ENCODE measurements at places on chromosomes 1 and 21. TPM values are rescaled to one million over a fixed set of nuclear protein-coding genes. Genes with fewer than 3 reads are reported as not detected.

- DNase-seq: no peak
These were observed 37.5 kb downstream of the DPH5 start for GRCh38 chr1:100988121-100988520.

- no peak for DNase-seq
These were observed 99.4 kb downstream of the FASLG start for GRCh38 chr1:172758259-172758658.

DNA sequence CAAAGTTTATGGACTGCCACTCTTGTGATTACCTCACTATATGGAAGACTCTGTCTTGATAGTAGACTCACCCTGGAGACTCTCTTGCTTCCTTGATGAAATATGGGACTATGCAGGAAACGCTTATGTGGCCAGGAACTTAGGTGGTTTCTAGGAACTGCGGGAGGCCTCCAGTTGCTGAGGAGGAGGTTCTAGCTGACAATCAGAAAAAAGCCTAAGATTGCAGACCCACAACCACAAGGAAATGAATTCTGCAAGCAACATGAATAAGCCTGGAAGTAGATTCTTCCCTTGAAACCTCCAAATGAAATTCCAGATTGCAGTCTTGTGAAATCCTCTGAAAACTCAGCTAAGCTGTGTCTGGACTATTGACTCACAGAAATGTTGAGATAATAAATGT, 88.9 kb upstream of the COL11A1 start:
- DNase-seq: no peak

DNA sequence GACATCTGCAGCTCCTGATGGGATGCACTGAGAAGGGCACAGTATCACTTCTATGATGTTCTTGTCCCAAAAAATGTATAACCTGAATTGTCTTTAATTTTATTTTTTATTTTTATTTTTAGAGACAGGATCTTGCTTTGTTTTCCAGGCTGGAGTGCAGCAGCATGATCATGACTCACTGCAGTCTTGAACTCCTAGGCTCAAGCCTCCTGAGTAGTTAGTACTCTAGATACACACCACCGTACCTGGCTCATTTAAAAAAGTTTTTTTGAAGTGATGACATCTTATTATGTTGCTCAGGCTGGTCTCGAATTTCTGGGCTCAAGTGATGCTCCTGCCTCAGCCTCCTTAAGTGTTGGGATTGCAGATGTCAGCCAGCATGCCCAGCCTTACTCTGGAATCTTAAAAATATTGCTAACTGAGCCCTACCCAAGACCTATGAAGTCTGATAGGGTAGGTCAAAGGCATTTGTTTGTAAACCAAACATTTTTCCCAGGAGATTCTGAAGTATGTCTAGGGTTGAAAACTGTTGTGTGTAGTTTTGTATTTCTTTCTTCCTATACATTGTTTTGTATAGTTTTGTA, 68.9 kb downstream of the ATF6 start:
- DNase-seq: no peak

GRCh38 chr1:98330224-98330623, 331.3 kb upstream of the SNX7 start:
- DNase-seq: no peak

DNA sequence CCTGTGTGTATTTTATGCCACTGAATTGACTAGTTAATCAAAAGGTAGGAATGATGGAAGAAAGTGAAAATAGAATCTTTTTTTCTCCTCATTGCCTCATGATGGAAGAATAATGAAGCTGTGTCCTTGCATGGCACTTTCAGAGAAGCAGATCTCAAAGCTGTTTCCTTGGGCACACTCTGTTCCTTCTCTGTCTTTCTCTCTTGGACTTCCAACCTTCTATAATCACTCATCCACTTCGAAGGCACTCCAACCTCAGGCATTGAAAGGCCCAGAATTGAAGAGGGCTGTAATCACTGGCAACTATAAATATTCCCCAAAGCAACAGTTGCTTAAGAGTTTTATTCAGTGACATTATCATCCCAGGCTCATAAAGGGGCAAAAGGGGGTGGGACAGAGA, 31.1 kb upstream of the DNASE2B start:
- no peak for DNase-seq

DNA sequence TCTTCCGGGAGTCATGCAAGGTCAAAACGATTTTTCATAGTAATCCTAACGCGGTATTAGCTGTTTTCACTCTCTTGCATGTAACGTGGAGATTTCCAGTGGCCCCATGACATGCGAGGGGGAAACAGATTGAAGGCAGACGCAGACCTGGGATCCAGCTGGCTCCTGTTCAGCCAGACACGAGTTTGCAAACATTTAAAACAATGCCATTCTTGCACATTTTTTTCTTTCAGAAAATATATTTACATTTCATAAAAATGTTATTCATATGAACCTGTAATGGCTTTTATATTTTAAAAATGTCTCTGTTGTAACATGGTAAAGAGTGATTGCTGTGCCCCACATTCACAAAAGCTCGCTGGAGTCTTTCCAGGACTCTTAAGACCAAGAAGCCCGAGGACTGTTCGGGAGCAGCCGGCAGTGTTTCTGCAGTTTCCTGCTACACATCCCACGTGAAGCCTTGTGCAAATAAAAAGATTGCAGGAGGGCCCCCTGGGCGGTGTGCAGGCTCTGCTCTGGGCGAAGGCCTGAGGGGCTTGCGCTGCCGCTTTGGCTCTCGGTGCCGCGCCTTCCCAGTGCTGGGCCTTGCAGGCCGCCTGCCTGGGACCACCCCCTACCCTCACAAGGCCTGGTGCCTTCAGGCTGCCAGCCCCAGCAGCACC, 184.9 kb downstream of the DYRK1A start:
- no peak for DNase-seq

DNA sequence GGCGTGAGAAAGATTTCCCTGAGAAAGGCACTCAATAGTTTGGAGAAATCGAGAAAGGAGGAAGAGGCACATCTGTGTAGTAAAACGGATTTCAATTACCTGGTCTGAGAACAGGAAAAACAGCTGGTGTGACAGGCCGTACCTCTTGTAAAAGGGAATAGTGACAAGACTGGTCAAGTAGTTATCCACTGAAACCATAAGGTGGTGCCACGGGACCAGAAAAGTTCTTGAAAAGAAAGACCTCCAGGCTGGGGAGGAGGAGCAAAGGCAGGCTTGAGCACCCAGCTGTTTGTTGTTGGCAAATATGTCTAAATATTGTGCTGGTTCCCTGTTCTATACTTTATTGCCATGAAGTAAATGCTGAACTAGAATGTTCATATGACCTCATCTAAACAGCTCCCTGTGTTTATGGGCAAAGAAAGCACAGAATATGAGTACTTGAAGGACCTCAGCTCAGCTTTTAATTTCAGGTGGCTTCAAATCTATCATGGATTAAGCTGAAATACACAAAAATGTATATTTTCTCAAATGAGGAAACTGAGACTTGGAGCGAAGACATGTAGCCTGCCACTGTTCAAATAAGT, 4.0 kb downstream of the HAO2 start:
- DNase-seq: no peak

GRCh38 chr1:209341146-209341545, 242.4 kb upstream of the CAMK1G start:
- no peak for DNase-seq

DNA sequence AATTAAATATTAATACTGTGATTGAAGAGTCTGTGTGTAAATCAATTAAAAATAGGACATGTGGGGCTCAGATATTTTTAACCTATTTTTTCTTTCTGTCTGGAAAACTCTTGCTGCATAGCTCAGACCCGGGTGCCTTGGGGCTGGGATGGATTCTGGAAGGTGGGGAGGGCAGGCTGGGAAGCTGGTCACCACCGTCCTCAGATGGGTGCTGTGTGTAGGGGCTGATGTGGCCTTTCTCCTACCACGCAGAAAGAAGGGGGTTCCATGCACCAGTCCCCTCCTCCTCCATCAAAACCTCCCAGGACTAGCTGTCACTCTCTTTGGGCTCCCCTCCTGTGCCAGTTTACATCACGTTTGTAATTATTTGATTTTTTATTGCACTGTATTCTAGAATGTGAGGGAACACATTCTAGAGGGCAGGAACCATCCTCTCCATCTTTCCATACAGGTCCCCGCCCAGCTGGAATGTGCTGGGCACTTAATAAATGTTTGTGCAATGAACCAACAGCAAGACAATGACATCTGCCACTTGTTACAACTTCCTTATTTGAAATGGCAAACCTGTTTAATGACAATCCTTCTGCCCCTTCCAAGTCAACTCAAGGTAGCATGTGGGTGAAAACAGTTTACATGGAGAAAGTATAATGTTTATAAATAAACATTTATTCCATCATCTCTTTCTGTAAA, 104.3 kb downstream of the EDEM3 start:
- no peak for DNase-seq

DNA sequence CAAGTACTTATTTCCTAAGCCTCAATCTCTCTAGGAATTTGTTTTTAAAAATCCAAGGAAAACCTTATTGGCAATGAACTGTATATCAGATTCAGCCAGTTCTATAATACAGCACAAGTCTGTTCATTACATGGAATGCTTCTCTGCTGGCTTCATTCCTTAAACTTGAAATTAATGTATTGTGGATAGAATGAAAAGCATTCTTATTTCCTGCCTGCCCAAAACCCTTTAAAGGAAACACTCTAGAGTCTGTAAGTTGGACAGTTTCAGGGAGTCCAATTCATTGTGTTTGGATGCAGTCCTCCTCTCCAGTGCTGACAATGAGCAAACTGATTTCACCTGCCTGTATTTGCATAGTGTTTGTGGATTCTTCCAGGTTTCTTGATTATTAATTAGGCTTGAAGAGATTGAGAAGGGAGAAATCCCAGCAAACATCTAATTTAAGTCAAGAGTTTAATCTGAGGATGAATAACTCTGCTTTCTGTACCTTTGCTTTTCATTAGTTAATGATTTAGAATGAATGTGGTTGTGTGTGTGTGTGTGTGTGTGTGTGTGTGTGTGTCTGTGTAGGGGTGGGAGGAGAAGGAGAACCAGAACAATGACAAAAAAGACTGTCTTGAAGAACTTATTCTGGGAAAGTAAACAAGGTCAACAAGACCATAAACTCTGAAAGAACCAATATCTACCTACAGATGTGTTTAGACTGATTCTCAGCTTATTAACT, 61.2 kb downstream of the CACHD1 start:
- no peak for DNase-seq

- no peak for DNase-seq
These were observed 130.1 kb downstream of the ADAMTS1 start for GRCh38 chr21:26715116-26715515.

DNA sequence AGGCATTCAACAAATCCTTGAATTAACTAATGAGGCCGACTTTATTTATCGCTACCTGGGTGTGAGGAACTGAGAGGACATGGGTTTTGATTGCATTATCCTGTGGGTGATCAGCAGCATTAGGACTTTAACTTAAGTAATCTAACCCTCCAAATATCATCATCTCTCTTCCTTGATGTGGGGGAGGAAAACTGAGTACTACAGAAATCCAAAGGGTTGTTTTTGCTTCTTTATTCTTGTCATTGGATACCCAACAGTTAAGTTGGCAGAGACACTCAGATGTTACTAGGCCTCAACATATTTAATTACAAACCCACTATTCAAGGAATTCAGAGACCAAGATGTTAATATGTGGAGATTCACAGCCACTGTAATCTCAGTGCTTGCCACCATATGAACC, 97.4 kb upstream of the ST6GALNAC5 start:
- no peak for DNase-seq

DNA sequence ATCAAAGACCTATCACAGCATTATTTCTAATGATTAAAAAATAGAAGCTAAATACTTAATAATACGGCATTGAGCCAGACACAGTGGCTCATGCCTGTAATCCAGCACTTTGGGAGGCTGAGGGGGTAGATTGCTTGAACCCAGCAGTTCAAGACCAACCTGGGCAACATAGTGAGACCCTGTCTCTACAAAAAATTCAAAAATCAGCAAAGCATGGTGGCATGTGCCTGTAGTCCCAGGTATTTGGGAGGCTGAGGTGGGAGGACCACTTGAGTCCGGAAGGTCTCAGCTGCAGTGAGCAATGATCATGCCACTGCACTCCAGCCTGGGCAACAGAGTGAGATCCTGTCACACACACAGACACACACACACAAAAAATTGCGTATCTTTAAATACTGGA, 10.7 kb downstream of the TAF13 start:
- DNase-seq: no peak

DNA sequence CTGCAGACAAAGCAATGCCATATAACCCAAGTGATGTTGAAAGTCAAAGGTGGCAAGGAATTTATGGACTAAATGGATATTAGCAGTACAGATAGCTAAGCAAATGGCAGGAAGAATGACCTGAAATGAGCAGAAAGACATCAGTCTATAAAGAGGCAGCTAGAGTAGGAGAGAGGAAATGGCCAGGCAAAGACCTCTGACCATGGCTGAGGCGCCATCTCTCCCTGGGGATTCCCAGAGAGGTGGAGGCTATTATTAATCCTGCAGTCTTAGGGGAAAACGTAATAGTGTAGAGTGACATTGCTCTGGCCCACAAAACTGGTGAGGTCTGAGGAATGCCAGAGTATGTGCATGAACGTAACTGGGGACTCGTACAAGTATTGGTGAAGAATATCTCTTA, 563.6 kb upstream of the PRMT6 start:
- DNase-seq: no peak

- DNase-seq: no peak
These were observed 65.9 kb upstream of the LBR start for GRCh38 chr1:225493591-225494246.

GRCh38 chr1:32464191-32464715, 619 bp upstream of the ZBTB8B start:
- DNase-seq: no peak

DNA sequence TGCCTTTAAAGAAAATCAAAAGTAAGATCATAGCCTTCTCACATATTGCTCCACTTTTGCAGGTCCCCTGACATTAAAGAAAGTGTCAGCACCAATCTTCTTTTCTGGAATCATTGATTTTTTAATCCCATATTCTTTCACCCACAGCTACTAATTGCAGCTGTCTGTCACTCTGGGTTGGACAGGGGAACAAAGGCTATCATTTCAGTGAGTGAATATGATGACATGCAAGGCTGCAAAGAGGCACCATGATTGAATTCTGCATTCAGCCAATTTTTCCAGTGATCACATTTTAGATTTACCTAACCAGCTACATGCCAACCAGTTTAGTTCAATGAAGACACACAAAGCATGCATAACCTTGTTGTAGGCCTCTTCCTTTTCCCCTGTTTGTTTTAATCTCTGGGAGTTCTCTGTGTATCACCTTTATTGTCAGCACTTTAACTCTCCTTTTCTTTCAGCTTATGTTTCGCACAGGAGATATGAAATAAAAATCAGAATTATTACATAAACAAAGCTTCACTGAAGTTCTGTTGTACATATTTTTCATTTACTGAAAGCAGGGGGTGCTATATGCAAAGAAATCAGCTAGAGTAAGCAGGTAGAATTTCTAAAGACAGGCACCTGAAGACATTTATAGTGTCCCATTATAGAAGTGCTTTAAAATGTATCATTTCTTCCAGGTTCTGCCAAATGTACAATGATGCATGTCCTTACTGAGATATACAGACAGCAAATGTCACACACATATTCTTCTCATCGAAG, 584.8 kb downstream of the PLA2G4A start:
- DNase-seq: no peak

The HRNR gene
- total RNA-seq: not detected

The ATP1A4 gene
- total RNA-seq: not detected

The GJB4 gene
- not detected for total RNA-seq

The NES gene
- total RNA-seq: 60.9 TPM

The PROK1 gene
- total RNA-seq: 1.4 TPM

The AMY2B gene
- 21.4 TPM for total RNA-seq

The SPATA1 gene
- not detected for total RNA-seq

The LCE2A gene
- not detected for total RNA-seq

The THEM5 gene
- not detected for total RNA-seq

The EPHB2 gene
- 0.58 TPM for total RNA-seq

The SLC25A24 gene
- total RNA-seq: 12.3 TPM

The ARMH1 gene
- not detected for total RNA-seq

The CELA2A gene
- not detected for total RNA-seq

The BACE2 gene
- 17.5 TPM for total RNA-seq

The OR2AK2 gene
- not detected for total RNA-seq
